ENCODE measurements at places on chromosomes 4 and X. TPM values are rescaled to one million over a fixed set of nuclear protein-coding genes. Genes with fewer than 3 reads are reported as not detected.

Gene PNMA6F
- not detected for total RNA-seq

Gene CT45A3
- total RNA-seq: not detected

Gene GLRA3
- not detected for total RNA-seq

Gene CXXC4
- not detected for total RNA-seq

DNA sequence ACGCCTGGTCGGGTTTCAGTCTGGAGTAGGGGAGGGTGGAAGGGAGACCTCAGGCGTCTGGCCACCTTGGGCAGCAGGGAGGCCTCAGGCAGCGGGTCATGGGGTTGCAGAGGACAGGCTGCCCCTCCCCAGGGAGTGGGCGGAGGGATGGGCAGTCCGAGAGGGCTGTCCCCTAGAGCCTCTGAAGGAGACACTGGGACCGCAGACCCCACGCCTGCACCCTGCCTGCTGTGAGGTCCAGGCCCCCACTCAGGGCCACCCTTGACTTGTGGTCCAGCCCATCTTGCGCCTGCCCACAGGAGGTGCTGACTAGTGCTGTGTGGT is 16.5 kb downstream of the FGFRL1 start:
- peaks cover 4% of the 10 kb centered on the region for H3K36me3 ChIP-seq
- H3K27ac ChIP-seq: no peak overlapping the region
- H3K27me3 ChIP-seq: no peaks in the 10 kb centered on the region
- H3K4me1 ChIP-seq: peaks cover 12% of the 10 kb centered on the region

DNA sequence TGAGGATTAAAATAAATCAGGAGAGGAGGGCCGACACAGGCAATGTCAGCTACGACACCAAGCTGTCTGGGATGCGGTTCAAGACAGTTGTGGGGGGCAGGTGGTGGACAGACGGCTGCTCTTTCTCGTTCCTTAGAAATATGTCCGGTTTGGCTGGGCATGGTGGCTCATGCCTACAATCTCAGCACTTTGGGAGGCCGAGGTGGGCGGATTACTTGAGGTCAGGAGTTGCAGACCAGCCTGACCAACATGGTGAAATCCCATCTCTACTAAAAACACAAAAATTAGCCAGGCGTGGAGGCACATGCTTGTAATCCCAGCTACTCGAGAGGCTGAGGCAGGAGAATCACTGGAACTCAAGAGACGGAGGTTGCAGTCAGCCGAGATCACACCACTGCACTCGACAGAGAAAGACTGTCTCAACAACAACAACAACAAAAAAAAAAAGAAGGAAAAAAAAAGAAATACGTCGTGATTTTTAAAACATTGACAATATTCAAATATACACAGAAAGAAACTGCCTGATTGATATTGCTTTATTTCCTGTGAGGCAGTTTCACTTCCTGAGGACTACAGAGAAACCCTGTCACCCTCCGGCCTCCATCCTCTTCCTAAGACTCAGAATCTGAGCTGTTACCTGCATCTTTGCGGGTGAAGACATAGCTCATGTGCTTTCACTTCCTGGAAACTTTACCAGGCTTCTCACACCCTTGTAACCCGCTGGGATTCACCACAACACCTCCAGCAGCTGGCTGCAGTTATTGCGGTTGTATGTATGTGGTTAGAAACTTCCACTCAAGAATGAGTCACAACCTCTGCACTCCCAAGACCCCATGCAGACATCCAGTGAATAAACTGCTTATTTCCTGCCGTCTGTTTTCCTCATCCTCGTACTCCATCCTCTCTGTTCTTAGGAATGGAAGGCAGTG is 63.8 kb upstream of the STS start:
- peaks cover 10% of the 10 kb centered on the region for H3K36me3 ChIP-seq
- peaks cover 46% of the 10 kb centered on the region for H3K4me1 ChIP-seq
- DNase-seq: peak; percentile 63
- peak overlapping the region; percentile 63 for H3K4me3 ChIP-seq
- no peaks in the 10 kb centered on the region for H3K27me3 ChIP-seq
- H3K27ac ChIP-seq: peak overlapping the region; percentile 88

GRCh38 chr4:78218260-78218659 is 161.1 kb downstream of the FRAS1 start:
- H3K27me3 ChIP-seq: no peaks in the 10 kb centered on the region
- no peak for DNase-seq
- no peaks in the 10 kb centered on the region for H3K4me1 ChIP-seq
- no peaks in the 10 kb centered on the region for H3K36me3 ChIP-seq
- no peak overlapping the region for H3K4me3 ChIP-seq

- no peaks in the 10 kb centered on the region for H3K27me3 ChIP-seq
- DNase-seq: no peak
- no peak overlapping the region for H3K4me3 ChIP-seq
- no peaks in the 10 kb centered on the region for H3K36me3 ChIP-seq
Observed at GRCh38 chr4:170229006-170229405, 139.2 kb upstream of the AADAT start.

GRCh38 chr4:139524062-139524631 is 31.9 kb downstream of the SETD7 start:
- H3K27me3 ChIP-seq: no peaks in the 10 kb centered on the region
- peaks cover 29% of the 10 kb centered on the region for H3K36me3 ChIP-seq
- H3K4me1 ChIP-seq: peaks cover 20% of the 10 kb centered on the region
- no peak for DNase-seq
- no peak overlapping the region for H3K27ac ChIP-seq
- H3K4me3 ChIP-seq: no peak overlapping the region

GRCh38 chr4:187711586-187711985 is 284.0 kb upstream of the ZFP42 start:
- no peak for DNase-seq
- H3K27ac ChIP-seq: no peak overlapping the region
- no peak overlapping the region for H3K4me3 ChIP-seq
- H3K27me3 ChIP-seq: no peaks in the 10 kb centered on the region
- no peaks in the 10 kb centered on the region for H3K4me1 ChIP-seq

DNA sequence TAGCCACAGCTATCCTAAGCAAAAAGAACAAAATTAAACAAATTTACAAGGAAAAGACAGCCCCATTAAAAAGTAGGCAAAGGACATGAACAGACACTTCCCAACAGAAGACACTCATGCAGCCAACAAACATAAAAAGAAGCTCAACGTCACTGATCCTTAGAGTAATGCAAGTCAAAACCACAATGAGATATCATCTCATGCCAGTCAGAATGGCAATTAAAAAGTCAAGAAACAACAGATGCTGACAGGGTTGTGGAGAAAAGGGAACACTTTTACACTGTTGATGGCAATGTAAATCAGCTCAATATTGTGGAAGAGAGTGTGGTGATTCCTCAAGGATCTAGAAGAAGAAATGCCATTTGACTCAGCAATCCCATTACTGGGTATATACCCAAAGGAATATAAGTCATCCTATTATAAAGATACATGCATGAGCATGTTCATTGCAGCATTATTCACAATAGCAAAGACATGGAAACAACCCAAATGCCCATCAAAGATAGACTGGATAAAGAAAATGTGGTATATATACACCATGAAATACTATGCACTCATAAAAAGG is 163.0 kb upstream of the TET2 start:
- no peak for DNase-seq
- H3K27me3 ChIP-seq: peaks cover 2% of the 10 kb centered on the region
- no peaks in the 10 kb centered on the region for H3K4me1 ChIP-seq
- no peak overlapping the region for H3K27ac ChIP-seq
- H3K36me3 ChIP-seq: peaks cover 3% of the 10 kb centered on the region
- no peak overlapping the region for H3K4me3 ChIP-seq

GRCh38 chr4:37976507-37976906 is 16.3 kb downstream of the PTTG2 start:
- no peaks in the 10 kb centered on the region for H3K36me3 ChIP-seq
- H3K27me3 ChIP-seq: no peaks in the 10 kb centered on the region
- DNase-seq: no peak
- H3K4me1 ChIP-seq: peaks cover 30% of the 10 kb centered on the region
- peak overlapping the region; percentile 40 for H3K27ac ChIP-seq
- H3K4me3 ChIP-seq: peak overlapping the region; percentile 71

GRCh38 chr4:184370711-184371389 is 103.5 kb downstream of the IRF2 start:
- no peak overlapping the region for H3K27ac ChIP-seq
- DNase-seq: no peak
- H3K4me3 ChIP-seq: no peak overlapping the region
- no peaks in the 10 kb centered on the region for H3K27me3 ChIP-seq
- peaks cover 37% of the 10 kb centered on the region for H3K4me1 ChIP-seq

DNA sequence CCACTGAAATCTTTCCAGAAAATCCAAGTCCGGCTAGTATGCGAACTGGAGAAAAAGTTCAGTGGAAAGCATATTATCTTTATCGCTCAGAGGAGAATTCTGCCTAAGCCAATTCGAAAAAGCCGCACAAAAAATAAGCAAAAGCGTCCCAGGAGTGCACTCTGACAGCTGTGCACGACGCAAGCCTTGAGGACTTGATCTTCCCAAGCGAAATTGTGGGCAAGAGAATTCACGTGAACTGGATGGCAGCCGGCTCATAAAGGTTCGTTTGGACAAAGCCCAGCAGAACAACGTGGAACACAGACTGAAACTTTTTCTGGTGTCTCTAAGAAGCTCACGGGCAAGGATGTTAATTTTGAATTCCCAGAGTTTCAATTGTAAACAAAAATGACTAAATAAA is 34.4 kb downstream of the STX18 start:
- H3K36me3 ChIP-seq: peaks cover 4% of the 10 kb centered on the region
- no peak overlapping the region for H3K4me3 ChIP-seq
- no peak overlapping the region for H3K27ac ChIP-seq
- no peaks in the 10 kb centered on the region for H3K27me3 ChIP-seq
- no peak for DNase-seq
- peaks cover 9% of the 10 kb centered on the region for H3K4me1 ChIP-seq

DNA sequence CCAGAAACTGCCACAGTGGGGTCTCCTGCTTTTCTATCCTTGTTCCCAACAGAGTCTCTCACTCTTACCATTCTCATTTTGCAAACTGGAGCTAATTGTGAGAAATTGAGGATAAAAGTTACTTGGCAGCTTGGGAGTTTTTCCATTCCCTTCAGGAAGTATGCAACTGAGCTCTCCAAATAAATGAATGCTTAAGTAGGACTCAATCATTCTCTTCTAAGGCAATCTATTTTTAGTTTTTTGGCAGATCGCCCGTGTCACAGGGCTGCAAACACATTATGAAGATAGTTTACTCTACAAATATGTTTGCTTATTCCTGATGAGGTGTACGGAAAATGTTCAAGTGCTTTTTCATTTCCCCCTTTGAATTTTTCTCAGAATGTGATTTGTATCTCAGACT is 5.3 kb downstream of the ASB11 start:
- no peak overlapping the region for H3K4me3 ChIP-seq
- no peaks in the 10 kb centered on the region for H3K4me1 ChIP-seq
- no peak overlapping the region for H3K27ac ChIP-seq
- no peak for DNase-seq
- no peaks in the 10 kb centered on the region for H3K27me3 ChIP-seq
- no peaks in the 10 kb centered on the region for H3K36me3 ChIP-seq

DNA sequence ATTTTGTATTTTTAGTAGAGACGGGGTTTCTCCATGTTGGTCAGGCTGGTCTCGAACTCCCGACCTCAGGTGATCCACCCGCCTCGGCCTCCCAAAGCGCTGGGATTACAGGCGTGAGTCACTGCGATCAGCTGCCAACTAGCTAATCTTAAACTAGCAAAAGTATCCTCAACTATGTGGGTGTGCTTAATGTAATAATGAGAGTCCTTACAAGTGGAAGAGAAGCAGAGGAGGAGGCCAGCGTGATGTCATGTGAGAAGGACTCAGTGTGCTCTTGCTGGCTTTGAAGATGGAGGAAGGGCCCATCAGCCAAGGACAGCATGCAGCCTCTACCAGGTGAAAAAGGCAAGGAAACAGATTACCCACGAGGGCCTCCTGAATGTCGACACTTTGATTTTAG is 19.6 kb downstream of the SCD5 start:
- H3K36me3 ChIP-seq: no peaks in the 10 kb centered on the region
- DNase-seq: no peak
- H3K27ac ChIP-seq: no peak overlapping the region
- no peak overlapping the region for H3K4me3 ChIP-seq
- no peaks in the 10 kb centered on the region for H3K4me1 ChIP-seq

GRCh38 chrX:46953137-46953527 is 40.9 kb downstream of the JADE3 start:
- peaks cover 2% of the 10 kb centered on the region for H3K27me3 ChIP-seq
- no peaks in the 10 kb centered on the region for H3K36me3 ChIP-seq
- no peak overlapping the region for H3K27ac ChIP-seq
- H3K4me1 ChIP-seq: no peaks in the 10 kb centered on the region
- DNase-seq: no peak
